ENCODE measurements at places on chromosomes 2 and 18. TPM values are rescaled to one million over a fixed set of nuclear protein-coding genes. Genes with fewer than 3 reads are reported as not detected.

DNA sequence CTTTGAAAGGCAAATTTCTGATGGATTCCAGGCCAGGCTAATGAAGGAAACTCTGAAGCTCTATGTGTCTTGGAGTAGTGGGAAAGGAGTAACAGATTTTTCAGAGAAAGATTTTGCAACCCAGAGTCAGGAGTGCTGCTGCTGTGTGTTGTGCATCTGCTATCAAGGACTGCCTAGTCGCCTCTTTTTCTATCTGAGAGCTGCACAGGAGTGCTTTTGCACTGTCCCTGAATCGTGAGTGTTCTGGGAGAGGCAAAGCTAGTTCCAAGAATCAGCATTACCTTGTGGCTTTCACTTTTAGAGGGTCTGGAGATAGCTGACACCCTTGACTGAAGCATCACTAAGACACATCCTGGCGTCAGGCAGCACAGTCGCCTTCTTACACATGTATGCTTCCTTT is 336.4 kb downstream of the PARD3B start:
- no peak for DNase-seq

GRCh38 chr2:219643788-219644398 is 16.5 kb downstream of the SLC4A3 start:
- DNase-seq, result peak; percentile 59

DNA sequence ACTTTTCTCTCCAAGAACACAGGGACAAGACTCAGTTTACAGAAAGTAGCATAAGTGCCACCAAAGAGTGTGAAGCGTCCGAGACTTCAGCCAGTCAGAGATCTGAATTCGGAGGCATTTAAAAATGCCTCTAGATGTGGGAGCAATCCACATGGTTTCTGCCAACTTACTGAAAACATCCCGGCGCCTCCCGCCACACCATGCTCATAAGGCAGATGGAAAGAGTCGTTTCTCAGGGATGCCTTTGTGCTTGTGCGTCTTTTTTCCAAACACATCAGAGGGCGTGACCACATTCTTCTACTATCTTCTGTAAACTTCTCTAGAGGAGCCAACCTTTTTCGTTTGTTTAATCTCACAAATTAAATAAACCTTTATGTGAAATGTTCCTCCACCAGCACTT is 88.7 kb downstream of the NRP2 start:
- DNase-seq, result no peak

DNA sequence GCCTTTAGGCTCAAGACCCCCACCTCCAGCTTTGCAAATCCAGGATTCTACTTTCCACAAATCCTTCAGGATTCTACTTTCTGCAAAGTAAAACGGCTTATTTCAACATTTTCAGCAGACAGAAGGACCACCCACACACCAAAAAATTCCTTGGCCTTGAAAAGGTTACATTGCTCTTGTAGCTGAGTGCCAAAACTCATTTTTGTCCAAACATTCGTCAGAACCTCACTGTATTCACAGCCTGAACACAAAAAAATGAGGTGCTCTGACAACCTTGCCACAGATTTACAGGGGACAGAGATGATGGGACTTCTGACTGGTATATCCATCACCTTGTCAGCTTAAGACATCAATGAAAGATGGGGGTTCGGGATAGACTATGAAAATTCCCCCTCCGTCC is 63.0 kb upstream of the COX7A2L start:
- no peak for DNase-seq

- DNase-seq, result peak; percentile 70
These were observed 2.2 kb downstream of the HOXD10 start for GRCh38 chr2:176118601-176119339.

DNA sequence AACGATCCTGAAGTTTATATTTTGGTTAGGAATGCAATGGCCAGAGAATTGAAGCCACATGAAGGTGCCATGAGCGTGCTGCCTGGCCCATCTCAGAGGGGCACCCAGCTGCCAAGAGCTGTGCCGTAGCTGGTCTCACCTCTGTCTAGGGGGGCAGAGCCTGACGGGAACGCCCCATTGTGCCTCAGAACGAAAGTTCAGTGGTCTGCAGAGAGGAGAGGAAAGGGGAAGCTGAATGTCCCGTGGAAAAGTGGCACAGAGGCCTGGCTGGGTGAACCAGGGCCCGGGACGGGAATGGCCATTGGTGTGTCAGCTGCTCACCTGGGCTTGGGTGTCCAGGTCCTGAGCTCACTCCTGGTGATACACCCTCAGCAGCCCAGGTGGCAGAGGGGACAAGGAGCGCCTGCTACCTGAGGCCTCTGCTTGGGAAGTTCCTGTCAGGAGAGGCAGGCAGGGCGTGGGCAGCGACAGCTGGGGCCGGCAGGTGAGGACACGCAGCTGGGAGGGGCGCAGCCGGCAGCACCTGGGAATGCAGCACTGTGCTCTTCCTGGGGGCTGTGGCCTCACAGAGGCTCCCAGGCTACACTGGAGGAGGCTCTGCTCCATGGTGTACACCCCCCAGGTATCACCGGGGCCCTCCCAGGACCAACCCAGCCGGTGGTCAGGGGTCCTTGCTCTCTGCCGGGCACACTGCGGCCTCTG is 67.3 kb downstream of the PARD6G start:
- no peak for DNase-seq

GRCh38 chr2:152730591-152731333 is 12.3 kb downstream of the ARL6IP6 start:
- no peak for DNase-seq

DNA sequence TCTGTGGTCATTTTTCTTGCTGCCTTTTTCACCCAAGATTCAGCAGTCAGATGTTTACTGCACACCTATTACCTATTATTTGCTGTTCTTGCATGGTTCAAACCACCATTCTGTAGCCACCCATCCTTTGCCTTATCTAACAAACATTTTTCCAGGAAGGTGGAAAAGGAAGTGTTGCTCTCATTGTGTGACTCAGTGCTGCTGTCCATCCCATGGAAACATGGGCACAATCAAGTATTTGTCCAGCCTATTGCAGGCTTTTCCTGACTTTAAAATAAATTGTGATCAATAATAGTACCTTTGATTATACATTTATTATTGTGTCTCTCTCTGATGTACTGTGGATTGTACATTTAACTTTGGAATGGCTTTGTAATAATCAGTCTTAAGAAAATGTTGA is 53.2 kb downstream of the USP14 start:
- DNase-seq, result no peak

GRCh38 chr2:8566774-8567468 is 114.9 kb upstream of the ID2 start:
- DNase-seq, result no peak

GRCh38 chr2:69983392-69983966 is 22.0 kb upstream of the ASPRV1 start:
- DNase-seq, result no peak

GRCh38 chr2:36146765-36147164 is 208.8 kb upstream of the CRIM1 start:
- no peak for DNase-seq

DNA sequence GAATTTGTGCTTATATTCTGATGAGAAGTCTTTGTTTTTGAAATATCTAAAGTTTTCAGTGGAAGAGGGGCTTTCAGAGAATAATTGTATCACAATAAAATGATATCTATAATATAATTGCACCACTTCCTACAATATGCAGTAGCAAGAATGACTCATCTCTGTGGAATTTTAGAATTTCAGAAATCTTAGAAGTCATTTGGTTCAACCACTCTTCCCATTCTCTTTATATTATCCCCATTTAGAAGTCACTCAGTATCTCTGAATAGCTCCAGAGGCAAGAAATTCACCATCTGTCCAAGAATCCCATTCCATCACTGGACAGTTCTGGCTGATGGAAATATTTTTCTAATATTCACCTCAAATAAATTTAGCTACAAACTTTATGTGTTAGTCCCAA is 59.3 kb upstream of the CCDC68 start:
- DNase-seq, result no peak

DNA sequence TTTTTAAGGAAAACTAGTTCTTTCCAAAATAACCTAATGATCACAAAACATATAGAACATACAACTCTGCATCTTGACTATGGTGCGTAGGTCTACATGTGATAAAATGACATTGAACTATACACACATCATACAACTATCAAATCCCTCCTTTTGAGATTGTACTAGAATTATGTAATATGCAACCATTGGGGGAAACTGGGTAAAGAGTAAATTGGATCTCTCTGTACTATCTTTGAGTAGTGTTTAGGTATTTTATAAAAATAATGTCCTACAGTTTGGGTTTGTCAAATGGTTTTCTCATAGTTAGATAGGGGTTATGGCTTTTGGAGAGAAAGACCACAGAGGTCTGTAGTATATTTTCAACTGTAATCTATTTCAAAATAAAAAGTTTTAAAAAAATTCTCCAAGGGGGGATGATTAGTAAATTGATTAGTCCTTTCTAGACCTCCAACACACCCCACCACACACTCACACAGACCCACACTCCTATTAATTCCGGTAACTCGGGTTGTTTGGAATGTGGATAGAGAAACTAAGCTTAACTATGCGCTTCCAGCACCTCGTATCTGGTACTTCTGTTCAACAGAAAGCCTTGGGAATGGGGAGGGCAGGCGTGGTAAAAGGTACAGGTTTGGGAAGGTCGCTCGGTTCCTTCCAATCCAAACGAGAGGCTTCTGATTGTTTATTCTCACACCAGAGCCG is 695 bp upstream of the BIRC6 start:
- no peak for DNase-seq

DNA sequence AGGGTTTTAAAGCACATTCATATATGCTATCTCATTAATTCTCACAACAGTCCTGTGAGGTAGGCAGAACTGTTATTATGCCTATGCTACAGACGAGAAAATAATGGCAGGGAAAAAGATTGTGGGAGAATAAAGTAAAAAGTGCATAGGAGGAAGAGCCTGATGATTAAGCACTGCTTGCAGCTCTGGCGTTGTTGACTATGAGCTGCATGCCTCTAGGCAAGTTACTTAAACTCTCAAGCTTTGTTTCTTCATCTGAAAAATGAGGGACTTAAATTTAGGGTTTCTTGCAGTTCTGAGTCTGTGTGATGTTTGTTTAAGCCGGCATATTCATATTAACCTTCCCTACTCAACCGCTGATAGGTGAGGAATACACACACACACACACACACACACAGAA is 51.6 kb upstream of the RAPH1 start:
- DNase-seq, result no peak

GRCh38 chr18:27411911-27412310 is 226.8 kb upstream of the CHST9 start:
- DNase-seq, result no peak

DNA sequence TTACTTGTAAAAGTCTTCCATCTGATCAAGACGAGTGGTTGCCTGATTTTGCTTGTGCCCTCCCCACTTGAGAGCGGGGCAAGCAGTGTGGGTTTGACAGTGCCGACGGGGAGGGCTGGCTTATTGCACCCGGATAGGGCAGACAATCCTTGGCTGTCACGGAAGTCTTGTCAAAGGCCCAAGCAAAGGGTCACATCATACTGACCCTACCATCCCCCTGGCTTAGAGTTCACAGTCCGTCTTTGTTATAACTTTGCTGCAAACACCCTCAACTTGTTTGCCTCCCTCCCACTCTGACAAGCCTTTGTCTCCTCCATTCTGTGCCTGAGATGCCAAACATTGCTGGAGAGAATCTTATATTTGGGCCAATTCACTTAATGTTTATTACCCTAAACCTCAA is 165.9 kb upstream of the MSH6 start:
- DNase-seq, result no peak

GRCh38 chr18:34773378-34773777 is 63.3 kb downstream of the DTNA start:
- no peak for DNase-seq

GRCh38 chr18:23629444-23629946 is 33.2 kb downstream of the ANKRD29 start:
- no peak for DNase-seq

GRCh38 chr2:23697256-23698075 is 229.5 kb downstream of the ATAD2B start:
- no peak for DNase-seq

DNA sequence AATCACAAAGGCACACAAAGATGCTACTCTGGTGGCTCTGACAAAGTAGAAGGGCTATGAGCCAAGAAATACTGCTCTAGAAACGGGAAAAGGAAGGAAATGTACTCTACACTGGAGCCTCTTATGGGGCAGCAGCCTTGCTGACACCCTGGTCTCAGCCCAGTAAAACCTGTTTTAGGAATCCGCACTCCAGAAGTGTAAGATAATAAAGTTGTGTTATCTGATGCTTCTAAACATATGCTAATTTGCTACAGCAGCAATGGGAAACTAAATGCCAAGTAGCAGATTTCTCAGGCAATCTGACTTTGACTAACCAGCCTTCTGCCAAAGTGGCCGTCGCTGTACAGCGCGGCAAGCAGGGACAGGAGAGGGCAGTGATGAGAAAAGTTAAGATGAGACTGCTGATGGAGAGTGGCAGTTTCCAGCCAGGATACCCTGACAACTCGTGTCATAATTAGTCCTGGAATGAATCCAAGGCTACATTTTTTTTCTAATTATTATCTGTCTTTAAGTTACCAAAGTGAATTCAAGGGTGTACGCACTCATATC is 99.0 kb downstream of the NETO1 start:
- no peak for DNase-seq

GRCh38 chr18:76405681-76406356 is 89.2 kb downstream of the ZNF516 start:
- DNase-seq, result peak; percentile 60

GRCh38 chr18:70289351-70290312 is 787 bp downstream of the SOCS6 start:
- DNase-seq, result peak; percentile 60

The SLC5A7 gene
- total RNA-seq, result not detected

The ACKR3 gene
- total RNA-seq, result 1.4 TPM

The PRKAG3 gene
- not detected for total RNA-seq

The POU3F3 gene
- total RNA-seq, result 0.05 TPM

The RNF152 gene
- total RNA-seq, result 2.6 TPM

The MFSD2B gene
- total RNA-seq, result 0.55 TPM

The FZD7 gene
- 153 TPM for total RNA-seq

The INHBB gene
- total RNA-seq, result 0.14 TPM

The CASP8 gene
- 4.4 TPM for total RNA-seq

The TMEM237 gene
- total RNA-seq, result 33.9 TPM

The RAB17 gene
- 140 TPM for total RNA-seq

The FARSB gene
- total RNA-seq, result 26.8 TPM

The EFR3B gene
- 8.9 TPM for total RNA-seq

The KATNAL2 gene
- total RNA-seq, result 11.7 TPM
